Testis (tissue), 5 donors: ENCODE measurements at places on chromosomes 1 and 21. TPM values are rescaled to one million over a fixed set of nuclear protein-coding genes. Genes with fewer than 3 reads are reported as not detected.

OR6N1 gene
- polyA plus RNA-seq: not detected

LRRC47 gene
- 27.6 TPM for polyA plus RNA-seq

GRCh38 chr21:34835526-34835925 lies 166.7 kb downstream of the CLIC6 start:
- DNase-seq: peak; percentile 21

DNA sequence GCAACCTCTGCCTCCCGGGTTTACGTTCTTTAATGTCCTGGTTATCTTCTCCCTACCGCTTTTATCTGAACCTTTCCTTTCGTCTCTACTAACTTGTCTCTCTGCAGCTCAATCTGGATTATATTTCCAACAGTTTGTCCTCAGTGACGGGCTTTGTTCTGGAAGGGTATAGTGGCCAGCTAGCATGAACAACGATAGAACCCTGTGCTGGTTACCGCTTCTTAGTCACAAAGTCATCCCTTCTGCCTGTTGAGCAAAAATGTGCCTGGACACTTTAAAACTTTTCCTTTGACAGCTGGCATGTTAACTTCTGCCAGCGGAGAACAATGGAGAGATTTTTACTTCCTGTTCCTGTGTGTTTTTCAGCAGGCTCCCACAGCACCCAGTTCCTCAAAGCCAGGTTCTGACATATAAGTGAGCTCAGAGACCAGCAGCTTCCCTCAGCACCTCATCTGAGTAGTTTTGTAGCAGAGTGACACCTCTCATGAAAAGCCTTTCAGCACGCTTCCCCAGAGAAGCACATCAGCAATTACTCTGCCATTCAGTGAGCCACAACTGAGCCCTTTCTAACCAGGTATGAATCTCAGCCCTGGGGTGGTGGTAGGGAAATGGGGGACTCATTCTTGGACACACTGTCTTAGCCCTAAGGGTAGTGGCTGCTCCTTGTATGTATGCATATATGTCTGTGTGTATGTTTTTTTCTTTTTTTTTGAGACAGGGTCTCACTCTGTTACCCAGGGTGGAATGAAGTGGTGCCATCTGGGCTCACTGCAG lies 23.6 kb upstream of the CCDC17 start:
- DNase-seq: no peak

DNA sequence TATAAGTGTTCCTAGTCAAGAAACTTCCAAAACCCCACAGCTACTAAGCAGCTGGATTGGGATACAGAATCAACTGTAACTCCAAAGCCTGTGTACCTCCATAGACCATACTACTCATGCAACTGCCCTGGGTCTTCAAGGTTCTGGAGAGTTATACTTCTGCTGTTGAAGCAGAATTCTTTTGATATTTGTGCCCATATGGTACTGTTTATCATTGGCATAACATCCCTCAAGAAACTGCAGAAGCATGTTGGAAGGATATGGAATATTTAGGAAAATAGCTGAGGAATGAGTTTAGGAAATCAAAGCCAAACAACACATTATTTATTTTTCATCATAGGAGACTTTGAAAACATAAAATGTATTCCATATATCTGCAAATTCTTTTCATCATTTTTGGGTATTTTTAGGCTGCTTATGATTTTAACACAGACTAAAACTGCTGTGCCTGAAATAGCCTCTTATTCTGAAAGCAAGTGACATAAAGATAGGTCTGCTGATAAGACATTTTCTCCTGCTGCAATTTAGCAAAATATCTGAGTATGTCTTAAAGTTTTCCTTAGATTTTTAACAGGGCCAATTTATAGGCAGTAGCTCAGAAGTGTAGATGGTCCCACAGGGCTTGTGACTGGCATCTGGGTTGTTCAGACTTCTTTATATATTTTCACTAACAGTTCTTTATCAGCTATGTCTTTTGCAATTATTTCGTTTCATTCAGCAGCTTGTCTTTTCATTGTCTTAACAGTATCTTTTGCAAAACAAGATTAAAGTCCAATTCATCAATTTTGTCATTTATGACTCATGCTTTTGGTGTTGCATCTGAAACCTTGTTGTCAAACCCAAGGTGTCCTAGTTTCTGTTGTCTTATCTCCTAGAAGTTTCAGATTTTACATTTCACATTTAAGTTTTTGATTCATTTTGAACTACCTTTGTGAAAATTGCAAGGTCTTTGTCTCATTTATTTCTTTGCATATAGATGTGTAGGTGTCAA lies 41.1 kb upstream of the ZNF124 start:
- DNase-seq: no peak

TSPAN1 gene
- polyA plus RNA-seq: 55.0 TPM

DYNLT5 gene
- polyA plus RNA-seq: 1.6 TPM

GRCh38 chr1:192343344-192343743 lies 26.6 kb downstream of the RGS21 start:
- no peak for DNase-seq

DNA sequence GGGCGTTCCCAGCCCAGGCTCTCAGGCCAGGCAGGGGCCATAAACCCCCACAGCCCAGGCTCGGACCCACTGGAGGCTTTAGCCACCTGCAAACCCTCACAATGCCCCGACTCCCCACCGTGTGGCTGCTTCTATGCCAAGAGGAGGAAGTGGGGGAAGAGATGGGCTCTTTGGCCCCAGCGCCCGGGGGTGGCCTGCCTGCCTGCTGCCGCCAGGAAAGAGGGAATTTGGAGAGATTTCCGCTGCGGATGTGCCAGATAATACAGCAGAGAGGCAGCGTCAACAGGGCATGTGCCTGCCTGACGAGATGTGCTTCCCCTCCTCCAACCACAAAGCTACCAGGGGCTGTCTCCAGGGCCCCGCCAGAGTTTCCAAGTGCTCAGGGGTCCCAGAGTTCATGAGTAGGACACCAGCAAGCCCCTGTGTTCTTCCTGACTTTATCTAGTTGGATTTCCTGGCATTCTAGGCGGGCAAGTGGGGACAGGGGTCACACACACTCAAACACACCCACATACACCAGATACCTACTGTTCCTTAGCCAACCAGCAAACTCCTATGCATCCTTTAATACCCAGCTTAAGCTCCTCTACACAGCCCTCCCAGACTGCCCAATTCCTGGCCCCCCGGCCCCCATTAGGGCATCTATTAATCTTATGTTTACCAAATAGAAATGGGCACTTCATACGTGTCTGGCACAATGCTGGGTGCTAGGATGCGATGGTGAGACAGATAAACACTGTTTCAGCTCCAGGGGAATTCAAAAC lies 14.1 kb downstream of the EPHA2 start:
- peak; percentile 46 for DNase-seq

GRCh38 chr1:163410073-163410999 lies 88.6 kb downstream of the NUF2 start:
- DNase-seq: peak; percentile 78

- no peak for DNase-seq
These were observed 9.2 kb upstream of the UMODL1 start for GRCh38 chr21:42061986-42062235.

GRCh38 chr1:158177700-158178450 lies 2.8 kb upstream of the CD1D start:
- DNase-seq: peak; percentile 92

DNA sequence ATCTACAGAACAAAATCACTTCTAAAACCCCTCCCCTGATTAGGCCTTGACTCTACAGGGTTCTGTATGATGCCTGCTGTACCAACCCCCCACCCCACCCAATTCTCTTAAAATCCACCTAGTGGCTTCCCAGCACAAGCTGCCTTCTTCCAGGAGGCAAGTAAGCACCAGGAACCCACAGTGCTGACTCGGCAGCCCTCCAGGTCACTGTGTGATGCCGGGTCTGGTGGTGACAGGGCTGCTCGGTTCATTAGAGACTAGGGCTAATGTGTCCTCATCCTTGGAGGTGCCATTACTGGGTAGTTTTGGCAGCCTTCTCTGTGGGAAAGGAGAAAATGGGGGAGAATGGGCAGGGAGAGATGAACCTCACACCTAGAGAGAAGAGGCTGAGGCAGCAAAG lies 363.5 kb downstream of the PTPRU start:
- DNase-seq: no peak
